ENCODE measurements at places on chromosomes 11 and 22.

DNA sequence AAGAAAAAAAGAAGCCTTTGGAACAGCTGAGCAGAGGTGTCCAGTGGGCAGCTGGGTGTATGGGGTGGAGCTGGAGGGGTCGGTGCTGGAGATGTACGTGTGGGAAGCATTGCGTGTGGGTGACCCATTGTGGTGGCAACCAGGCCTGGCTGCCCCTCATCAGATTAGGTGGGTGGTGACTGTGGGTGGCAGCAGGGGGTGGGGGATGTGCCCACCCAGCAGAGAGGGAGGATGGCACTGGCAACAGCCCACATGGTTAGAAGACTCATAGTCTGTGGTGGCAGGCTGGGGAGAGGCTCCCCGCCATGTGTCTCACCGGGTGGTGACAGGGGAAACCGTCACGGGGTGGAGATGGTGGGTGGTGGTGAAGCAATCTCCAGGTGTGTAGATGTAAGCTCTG is 27.6 kb downstream of the TP53I11 start:
- DNase-seq: no peak

DNA sequence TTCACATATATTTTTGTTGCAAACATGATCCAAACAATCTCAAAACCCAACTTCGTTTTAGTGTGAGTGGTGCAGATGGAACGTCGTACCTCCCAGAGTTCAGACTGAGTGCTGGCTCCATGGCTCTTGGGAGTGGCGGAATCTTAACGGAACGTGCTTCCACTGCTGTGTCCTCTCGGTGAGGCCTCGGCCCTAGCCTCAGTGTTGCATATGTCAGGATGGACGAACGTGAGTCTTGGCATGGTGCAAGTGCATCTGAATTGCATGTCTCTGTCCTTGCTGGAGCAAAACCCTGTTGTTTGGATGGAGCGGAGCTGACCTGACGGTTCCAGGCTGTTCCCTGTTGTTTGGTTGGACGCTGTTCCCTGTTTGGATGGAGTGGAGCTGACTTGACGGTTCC is 306.8 kb downstream of the TBC1D22A start:
- no peak for DNase-seq

DNA sequence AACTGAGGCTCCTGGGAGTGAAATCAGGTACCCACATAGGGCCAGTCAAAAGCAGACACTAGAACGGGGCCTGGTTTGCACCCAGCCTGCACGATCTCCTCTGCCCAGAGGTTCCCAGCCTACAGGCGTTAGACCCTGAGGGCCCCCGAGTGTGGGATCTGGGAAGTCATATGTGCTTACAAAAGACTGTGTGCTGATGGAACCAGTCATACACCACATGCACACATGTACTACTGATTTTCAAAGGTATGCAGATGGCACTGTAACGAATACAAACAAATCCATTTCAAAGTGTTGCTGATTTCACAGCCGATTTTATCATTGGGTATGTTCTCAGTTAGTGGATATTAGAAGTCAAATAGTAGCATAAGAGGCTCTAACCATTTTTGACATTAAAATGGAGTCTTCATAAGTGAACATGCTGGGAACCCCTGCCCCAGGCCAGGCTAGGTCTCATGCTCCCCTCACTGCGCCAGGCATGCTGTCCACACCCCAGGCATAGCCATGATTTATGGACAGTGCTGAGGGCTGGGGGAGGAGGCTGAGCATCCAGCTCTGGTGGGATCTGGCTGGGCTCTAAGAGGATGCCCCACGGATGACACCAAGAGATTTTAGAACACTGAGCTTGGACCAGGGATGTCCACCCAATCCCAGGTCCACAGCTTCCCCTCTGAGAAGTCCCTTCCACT is 38.6 kb upstream of the LRRC32 start:
- no peak for DNase-seq

- no peak for DNase-seq
Observed at GRCh38 chr11:36057379-36058042, 113.6 kb downstream of the LDLRAD3 start.

DNA sequence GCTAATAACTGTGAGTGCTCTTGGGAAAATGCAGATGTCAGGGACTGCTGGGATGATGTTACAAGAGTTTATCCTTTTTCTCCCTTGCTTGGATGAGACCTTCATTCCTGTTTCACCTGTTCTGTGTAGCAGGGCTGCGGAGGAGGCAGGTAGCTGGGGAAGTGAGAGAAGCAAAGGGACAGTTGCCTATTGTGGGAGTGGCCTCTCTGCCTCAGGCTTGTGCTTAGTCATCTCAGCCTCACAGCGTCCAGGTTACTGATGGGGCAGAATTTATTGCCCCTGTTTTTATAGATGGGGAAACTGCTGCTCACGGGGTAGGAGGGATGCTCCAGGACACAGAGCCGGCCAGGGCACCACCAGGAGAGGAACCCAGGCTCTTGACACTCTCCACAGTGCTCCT is 1.7 kb downstream of the STX3 start:
- no peak for DNase-seq

DNA sequence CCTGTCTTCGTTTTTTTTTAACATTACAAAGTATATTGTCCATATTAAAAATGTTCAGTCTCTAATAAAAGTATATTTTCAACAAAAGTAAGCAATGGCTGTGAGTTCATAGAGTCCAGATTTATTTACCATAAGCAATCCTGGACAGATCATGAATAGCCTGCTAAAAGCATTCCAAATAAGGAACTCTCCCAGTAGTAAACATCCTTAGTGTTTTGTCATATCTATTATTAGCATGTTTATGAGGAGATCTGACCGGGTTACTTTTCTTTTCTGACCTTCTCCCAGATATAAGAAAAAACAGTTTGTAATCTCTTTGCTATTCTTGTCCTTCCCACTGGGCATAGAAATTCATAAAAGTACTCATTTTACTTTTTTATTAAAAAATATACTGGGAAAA is 403.9 kb upstream of the ANO3 start:
- DNase-seq: no peak

DNA sequence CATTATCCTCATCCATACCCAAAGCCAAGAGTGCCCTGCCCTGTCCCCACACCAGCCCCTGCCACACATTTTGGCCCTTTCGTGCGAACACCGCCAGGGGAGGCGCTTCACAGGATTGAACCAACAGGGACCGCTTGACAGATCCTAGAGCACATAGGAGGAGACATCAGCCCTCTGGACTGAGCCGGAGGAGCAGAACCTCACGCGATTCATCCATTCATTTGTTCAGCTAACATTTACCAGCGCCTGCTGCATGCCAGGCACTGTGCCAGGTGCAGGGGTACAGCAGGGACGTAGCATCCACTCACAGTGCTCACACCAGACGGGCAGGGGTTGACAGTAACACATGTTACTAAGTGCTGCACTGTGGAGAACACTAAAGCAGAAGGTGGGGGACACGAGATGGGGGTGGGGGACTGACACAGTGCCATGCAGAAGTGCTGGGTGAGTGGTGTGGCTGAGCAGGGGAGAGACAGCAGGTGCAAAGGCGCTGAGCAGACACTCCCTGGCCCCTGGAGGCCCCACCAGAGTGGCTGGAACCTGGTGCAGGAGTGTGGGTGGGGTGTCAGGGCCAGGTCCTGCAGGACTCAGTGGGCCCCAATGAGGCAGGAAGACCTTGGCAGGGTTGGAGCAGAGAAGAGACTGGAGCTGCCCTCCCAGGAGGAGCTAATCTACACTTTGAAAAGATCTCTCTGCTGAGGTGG is 3.4 kb downstream of the GNAZ start:
- no peak for DNase-seq

- DNase-seq: no peak
Observed at GRCh38 chr11:12556155-12556554, 118.1 kb upstream of the TEAD1 start.

GRCh38 chr22:44143105-44143474 is 37.6 kb upstream of the PARVG start:
- DNase-seq: no peak

DNA sequence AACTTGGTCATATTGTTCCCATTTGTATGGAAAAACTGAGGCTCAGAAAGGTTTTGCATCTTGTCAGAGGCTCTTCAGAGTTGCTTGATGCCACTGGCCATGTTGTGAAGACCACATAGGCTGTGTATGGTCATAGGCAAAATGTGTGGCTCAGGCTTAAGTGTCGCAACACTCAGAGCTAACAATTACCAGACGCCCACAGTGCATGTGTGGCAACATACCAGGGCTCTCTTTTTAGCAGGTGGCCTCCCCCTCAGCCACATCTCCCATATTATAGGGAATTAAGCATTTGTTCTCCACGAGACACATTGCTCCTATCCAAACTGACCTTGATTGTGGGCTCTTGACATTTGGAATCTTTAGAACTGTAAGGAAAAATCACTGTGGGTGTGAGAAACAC is 802.5 kb downstream of the DLG2 start:
- DNase-seq: no peak

GRCh38 chr11:70077411-70078094 is 564 bp upstream of the ANO1 start:
- DNase-seq: no peak

All from activated CD8-positive, alpha-beta memory T cell treated with anti-CD3 and anti-CD28 coated beads for 1 hour (primary cell).